ELR (cell line): ENCODE measurements at places on chromosomes 4 and X.
A peak's percentile ranks its signal among the peaks of the same experiment; 100 is the strongest.

DNA sequence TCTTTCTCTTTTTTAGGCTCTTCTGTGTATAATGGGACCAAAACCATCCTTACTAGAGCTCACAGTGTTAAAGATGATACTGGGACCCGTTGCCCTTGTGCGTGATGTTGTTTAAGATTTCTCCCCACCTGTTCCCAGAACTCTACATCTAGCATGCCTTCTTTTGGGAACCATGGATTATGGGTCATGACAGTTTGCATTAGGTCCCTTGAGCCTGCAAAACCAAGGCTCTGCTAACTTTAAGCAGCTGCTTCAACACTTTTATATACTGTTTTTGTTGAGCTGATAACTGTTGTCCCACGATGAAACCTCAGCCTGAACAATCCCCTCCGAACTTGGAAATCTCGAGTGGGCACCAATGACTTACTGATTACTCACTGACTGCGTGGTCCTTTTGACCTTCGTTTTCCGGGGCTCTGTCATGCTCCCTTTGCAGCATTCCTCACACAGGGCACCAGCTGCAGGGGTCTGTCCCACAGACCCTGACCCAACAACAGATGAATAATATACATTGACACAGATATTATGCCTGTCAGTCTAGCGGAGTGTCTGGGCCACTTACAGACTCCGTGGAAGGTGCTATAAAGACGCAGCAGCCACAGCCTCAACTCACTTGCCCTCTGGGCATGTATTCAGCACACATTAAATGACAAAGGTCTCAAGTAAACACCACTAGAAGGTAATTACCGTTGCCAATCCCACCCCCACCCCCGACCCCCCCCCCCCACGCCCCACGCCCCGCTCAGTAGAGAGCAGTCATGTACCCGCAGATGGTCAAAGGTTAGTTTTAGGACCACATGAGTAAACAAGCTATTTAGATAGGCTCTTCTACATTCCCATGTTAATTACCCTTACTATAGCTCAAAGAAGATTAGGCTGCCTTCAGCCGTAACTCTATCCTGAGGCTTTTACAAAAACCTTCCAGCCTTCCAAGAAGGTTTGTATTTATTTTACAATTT lies 162.0 kb upstream of the WDFY3 start:
- no peak for DNase-seq

- DNase-seq, result peak; percentile 54
Observed at GRCh38 chr4:174714393-174715211, 114.4 kb downstream of the GLRA3 start.

GRCh38 chr4:84594724-84595123 lies 11.8 kb downstream of the CDS1 start:
- DNase-seq, result no peak

DNA sequence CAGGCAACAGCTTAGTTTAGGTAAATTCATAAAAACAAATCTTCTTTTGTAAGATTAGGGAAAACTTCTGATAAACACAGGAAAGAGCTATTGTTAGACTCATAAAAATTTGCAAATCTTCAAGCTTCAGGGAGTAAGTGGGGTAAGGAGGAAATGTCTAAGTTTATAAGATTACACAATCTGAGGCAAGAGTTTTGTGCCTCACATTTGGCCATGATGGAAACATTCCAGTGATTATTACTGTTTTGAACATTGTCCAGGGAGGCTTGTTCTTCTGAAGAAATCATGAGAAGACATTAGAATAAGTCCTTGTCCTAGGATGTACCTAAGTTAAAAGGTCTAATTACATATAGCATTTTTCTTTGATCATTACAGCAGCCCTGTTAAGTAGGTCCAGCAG lies 72.8 kb downstream of the MAOB start:
- no peak for DNase-seq

DNA sequence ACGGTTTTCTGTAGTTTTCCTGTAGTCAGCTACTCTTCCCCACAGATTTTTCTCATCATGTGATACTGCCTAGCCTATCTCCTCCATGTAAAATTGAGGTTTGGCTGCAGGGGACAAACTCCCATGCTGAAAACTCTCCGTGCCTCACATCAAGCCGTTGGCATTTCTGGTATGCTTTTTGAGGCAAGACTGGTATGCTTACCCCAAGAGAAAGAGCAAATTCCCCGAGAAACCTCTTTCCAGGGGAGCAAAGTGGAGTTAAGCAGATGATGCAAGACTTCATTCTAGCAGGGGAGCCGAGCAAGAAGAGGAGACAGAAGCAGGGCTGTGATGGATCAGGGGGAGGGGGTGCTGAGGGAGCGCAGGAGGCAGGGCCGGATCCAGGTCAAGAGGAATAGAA lies 4.8 kb downstream of the SOWAHD start:
- DNase-seq, result peak; percentile 58

- DNase-seq, result no peak
Observed at GRCh38 chr4:54173281-54173912, 55.7 kb upstream of the PDGFRA start.

DNA sequence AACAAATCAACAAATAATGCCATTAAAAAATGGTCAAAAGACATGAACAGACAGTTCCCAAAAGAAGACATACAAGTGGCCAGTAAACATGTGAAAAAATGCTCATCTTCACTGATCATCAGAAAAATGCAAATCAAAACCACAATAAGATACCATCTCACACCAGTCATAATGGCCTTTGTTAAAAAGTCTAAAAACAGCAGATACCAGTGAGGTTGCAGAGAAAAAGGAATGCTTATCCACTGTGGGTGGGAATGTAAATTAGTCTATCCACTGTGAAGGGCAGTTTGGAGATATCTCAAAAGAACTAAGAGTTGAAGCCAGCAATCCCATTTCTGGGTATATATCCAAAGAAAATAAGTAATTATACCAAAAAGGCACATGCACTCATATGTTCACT lies 668.1 kb upstream of the CPEB2 start:
- peak; percentile 3 for DNase-seq

DNA sequence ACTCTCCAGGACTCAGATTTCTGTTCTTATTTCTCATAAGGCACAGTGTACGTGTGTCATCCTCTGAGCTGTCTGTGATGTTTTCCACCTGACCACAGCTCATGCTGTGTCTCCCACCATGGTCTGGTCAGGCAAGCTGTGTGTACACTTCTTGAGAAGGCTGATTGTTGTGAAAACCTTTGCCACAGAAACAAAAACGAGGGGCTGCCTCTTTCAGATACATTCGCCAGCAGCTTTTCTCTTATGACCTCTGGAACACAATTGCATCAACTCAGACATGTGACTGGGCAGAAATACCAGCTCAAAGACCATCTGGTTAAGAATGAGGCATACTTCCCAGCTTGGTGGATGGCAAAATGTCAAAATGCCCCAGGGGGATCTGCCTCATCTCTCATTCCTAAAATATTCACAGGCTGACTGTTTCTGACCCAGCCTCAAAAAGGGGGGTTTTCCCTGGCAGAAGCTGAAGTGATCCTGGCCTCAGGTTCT lies 46.1 kb downstream of the PGRMC2 start:
- peak; percentile 97 for DNase-seq

- no peak for DNase-seq
Observed at GRCh38 chrX:81336455-81337152, 134.7 kb downstream of the SH3BGRL start.

- DNase-seq, result no peak
Observed at GRCh38 chr4:139611391-139611790, 54.2 kb upstream of the MGST2 start.

GRCh38 chrX:51406688-51407519 lies 74.3 kb downstream of the NUDT10 start:
- no peak for DNase-seq

DNA sequence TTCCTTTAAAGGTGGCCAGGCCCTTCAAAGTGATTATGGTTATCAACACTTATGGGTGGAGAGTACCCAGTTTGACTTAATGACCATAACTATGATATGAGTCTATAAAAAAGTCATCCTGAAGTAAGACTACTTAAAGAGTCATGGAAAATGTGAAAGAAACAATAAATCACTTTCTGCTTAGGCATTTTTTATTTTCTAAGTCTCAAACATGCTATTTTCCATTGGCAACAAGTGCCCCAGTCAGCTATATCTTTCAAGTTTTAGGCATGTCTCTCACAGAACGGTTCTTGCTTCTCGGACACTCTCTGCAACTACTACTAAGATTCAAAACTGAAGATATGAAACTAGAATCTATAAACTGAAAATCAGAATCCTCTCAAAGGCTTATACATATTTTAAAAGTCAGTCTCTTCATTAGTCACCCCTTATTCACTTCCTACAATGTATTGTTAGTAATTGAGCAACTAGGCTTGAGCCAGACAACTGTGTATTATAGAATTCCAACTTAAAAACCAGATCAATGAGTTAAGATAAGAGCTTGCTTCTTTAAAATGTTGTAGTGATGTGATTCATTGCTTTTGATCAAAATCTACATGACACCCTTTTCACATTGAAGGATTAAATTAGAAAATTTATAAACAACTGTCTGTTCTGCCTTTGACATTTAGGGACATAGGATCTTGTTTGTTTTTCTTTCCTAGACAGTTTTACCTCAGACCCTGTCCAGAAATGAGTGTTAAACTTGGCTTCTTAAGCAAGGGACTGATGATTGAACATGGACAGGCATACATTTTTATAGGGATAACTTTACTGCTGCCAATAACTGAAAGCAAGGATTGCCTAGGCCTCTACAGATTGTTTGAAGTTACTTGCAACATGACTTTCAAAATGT lies 2.9 kb downstream of the ANTXR2 start:
- DNase-seq, result peak; percentile 60

DNA sequence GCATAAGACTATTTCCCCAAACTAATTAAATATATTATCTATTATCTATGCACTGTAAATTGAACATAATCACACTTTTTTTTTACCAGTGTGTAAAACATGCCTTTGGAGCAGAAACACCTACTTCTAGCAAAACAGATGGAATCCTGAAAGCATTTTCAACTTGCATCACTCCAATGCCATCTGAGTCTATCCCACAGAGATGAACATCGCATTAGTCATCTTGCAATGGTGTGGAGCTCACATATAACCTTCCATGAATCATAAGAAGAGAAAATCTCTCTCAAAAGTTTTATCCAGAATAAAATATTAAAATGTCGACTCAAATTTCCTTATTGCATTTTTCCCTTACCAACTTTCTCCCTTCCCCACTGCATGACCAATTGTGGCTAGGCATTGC lies 406.7 kb upstream of the ACTRT1 start:
- DNase-seq, result peak; percentile 1

DNA sequence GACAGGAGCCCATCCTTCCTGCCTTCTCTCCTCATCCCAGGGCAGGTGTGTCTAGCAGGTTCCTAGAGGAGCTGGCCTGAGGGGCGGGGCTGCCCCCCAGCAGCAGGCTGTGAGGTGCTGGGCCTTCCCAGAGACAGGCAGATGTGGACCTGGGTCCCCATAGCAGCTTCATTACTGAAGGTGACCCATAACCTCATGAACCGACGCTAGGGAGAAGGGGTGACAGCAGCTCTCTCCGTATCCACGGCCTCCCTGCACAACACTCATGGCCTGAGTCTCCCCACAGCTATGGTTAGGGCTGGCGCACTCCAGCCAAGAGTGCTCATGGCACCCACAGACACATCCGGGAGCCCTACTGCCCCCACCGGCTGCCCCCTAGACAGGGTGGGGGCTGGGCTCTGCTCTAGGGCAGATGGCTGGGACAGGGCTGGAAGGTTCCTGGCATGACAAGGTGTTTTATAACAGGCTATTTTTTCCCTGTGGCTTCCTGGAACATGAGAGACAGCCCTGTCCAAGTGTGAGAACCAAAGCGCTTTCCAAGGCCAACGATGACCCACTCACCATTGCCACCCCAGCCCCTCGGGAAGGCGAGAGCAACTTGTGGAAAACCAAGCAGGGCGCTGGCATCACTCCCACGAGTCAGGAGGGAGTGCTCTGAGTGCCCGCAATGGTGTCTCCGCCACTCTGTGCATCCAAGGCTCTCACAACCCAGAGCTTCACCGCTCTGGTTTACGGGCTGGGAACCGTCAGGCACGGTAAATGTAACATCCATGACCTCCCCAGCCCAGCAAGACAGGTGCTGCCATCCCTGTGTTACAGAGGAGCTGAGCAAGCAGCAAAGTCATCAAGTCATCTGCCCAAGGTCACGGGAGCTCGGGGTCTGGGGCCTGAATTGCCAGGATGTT lies 59.8 kb downstream of the ACOX3 start:
- no peak for DNase-seq

GRCh38 chr4:30763321-30763727 lies 43.2 kb downstream of the PCDH7 start:
- DNase-seq, result peak; percentile 77

- DNase-seq, result no peak
Observed at GRCh38 chr4:34767407-34767806, 1476.9 kb downstream of the ARAP2 start.

GRCh38 chr4:17531538-17532285 lies 16.7 kb downstream of the CLRN2 start:
- DNase-seq, result no peak

- DNase-seq, result peak; percentile 32
Observed at GRCh38 chrX:114611018-114611619, 27.2 kb downstream of the HTR2C start.

- DNase-seq, result no peak
Observed at GRCh38 chr4:52017814-52018213, 2.3 kb downstream of the LRRC66 start.

DNA sequence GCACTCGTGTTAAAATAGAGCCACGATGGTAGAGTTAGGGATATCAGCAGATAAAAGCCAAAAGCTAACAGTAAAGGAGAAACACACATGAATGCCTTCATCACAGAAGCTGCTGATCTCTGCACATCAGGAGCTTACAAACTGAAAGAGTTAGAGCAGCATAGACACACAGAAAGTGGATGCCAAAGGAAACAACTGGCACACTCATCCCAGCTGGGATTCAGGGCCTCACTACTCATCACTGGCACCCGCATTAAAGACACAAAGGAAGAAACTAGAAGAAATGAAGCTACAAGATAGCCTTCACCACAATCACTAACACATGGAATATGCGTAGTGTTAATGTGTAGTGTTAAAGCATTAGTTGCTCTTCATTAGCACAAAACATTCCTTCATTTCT lies 156.4 kb upstream of the TBL1X start:
- no peak for DNase-seq

GRCh38 chr4:52853351-52853750 lies 8.8 kb upstream of the RASL11B start:
- DNase-seq, result no peak

- no peak for DNase-seq
Observed at GRCh38 chr4:183185018-183185417, 86.0 kb downstream of the WWC2 start.
